ENCODE measurements at places on chromosomes 16 and 17.

DNA sequence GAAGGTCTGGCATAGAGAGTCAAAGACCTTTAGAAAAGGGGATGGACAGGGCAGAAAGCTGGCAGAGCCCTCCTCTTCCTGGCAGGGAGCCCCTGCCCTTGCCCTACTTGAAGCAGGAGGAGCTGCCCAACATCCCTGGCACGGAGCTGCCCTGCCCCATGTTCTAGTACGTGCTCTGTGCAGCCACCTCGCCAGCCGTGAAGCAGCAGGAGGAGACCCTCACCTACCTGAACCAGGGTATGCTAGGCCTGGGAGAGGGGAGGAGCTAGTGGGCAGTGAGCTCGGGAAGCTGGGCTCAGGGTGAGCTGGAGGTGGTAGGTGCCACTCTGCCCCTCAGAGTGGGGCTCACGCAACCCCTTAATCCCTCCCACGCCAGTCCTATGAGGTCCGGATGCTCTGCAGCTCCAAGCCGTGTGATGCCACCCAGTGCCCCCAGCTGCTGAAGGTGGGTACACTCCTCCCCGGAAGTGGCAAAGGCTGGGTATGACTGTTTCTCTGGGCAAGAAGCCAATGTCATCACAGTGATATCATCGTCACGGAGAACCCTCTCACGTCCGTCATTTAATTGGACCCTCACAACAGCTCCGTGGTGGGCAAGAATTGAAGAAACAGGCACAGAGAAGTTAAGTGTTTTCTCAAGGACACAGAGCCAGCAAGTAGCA, 12.7 kb upstream of the STAC2 start:
- DNase-seq: peak; percentile 40

DNA sequence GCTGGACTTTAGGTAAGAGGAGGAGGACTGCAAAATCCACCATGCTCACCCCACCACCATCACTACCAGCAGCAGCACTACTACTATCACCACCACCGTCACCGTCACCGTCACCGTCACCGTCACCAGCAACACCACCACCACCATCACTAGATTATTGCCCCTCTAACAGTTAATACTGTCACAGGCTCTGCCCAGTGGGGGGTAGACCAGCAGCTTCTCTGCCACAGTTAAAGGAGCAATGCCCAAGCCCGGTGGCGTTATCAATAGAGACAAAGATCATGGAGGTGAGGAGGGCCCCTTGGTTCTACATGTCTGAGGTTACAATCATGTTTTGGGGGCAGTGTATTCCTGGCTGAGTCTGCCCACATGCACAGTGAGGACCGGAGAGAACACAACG, 184.4 kb upstream of the DYNLRB2 start:
- no peak for DNase-seq

DNA sequence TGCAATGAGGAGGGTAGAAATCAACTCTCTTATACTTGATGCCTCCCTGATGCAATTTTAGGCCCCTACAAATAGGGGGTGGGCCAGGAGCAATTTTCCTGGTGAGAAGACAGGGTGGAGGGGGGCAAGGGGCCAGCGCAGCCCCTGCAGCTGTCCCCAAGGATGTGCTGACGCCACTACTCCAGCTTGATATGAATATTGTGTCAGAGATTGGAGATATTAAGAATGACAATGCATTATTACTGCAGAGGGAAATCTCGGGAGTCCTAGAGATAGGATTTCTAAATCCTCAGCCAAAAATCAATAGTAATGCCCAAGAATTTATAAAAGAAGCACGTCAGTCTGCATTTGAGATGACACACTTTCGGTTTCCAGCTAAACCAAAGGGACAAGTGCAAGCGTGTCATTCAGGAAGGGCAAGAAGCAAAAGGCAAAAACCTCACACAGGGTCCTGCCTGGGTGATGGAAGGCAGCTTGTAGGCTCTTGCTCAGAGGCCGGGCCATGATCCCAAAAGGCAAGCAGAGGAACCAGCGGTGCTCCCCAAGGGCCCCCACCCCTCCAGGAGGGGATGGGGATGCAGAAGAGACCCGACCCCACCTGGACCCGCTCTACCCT, 178.8 kb downstream of the C16orf78 start:
- no peak for DNase-seq

DNA sequence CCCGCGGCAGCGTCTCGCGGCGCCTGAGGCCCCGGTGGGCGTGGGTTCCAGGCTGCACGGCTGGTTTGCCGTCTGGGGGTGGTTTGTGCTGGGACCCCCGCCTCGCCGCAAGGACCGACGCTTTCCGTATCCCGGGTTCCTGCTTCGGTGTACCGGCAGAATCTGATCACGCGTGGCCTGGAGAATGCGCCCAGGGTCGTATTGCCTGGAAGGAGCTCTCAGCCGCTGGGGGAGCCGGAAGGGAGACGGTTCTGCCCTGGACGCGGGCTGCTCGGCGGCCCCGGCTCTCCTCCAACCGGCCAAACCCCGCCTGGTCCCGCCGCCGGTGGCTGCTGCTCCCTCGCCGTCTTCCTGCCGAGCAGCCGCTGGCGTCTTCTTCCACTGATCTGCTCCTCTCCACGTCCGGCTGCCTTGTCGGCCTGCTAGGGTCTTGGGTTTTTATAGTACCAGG, 39.8 kb downstream of the ZNF778 start:
- DNase-seq: no peak
